Mammary epithelial cell (primary cell): ENCODE measurements at places on chromosomes 3 and 15. TPM values are rescaled to one million over a fixed set of nuclear protein-coding genes. Genes with fewer than 3 reads are reported as not detected.

MASP1 gene
- total RNA-seq = not detected in 2 replicates

HIGD2B gene
- not detected for total RNA-seq

EFCAB12 gene
- 0.27 and 0.99 TPM in 2 replicates for total RNA-seq

CELSR3 gene
- total RNA-seq = 1.7 TPM

ALDH1A3 gene
- 284 TPM for total RNA-seq

MKRN2OS gene
- total RNA-seq = 2.3 TPM

CCDC13 gene
- total RNA-seq = 0.50 TPM

FAM81A gene
- 0.67 and 2.9 TPM in 2 replicates for total RNA-seq

RTP3 gene
- total RNA-seq = not detected in 2 replicates

EOMES gene
- 0.91 and 0.94 TPM in 2 replicates for total RNA-seq

SLC22A13 gene
- total RNA-seq = 0.67 TPM

SPSB4 gene
- not detected for total RNA-seq
